Smooth muscle cell of the brain vasculature (primary cell): ENCODE measurements at places on chromosomes 5 and 9.

DNA sequence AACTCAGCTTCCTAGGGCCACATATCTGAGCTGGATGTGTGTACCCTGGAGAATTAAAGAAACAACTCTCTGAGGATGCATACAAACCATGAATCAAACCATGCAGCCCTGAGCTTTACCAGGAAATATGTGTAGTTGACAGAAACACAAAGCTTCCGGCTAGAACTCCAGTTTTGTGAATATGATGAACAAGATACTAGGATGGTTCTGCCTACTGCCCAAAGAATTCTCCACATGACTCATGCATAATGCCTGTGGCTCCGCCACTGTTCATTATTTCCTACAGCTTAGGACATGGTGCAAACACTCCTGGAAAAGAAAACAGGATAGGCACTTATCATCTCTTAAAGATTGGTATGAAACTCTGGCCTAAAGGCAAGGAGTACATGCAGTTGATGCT, 343.4 kb downstream of the DNAH5 start:
- DNase-seq = no peak

DNA sequence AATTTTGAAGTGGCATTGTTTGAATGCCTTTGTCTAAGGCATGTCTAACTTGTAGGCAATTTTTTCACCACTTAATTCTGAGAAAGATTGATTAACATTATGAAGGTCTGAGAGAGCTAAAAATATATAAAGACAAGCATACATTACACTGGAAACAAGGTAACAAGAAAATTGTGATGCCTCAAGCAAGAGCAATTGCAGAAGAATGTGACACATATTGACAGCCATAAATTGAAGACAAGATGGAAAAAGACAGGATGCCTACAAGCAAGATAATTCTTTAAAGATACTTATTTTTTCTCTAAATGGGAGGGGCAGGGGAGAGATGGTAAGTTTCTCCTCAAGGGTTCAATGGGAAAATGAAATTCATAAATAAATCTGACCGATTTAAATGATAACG, 103.1 kb upstream of the CYLC2 start:
- no peak for DNase-seq

GRCh38 chr9:129141066-129142041, 30.1 kb downstream of the PTPA start:
- DNase-seq = peak; percentile 68

DNA sequence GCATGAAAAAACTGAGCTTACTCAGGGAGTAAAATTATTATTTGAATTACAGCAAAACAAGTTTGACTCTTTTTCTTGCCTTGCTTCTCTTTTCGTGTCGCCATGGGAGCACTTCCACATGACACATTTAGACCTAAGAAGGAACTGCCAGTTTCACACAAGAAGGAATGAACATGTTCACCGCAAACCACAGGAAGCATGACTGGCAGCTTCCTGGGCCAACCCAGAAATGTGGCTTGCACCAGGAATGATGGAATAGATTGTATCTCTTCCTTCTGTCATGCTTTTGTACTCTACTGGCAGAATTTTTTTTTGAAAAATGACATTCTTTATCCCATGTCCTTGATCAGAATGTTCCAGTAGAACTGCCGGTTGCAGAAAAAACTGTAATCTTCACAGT, 32.9 kb upstream of the MAN2A1 start:
- peak; percentile 23 for DNase-seq

DNA sequence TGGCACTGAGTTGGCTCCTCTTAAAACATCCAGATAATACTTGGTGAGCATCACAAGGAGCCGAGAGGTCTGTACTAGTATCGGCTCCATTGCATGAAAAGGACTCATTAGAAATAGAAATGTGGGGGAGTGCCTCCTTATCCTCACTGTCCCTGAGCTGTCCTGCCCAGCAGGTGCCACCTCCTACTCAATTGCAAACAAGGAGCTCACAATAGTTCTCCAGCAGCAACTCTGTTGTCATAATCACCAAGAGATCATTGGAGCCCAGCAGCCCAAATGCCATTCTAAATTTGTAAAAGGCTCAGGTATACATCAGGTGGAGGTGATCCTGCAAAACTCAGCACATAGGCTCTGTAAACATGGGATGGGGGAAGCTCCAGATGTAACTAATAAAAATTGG, 99.1 kb downstream of the PLK2 start:
- DNase-seq = no peak
